ENCODE measurements at places on chromosomes 1 and 21.
A peak's percentile ranks its signal among the peaks of the same experiment; 100 is the strongest.

DNA sequence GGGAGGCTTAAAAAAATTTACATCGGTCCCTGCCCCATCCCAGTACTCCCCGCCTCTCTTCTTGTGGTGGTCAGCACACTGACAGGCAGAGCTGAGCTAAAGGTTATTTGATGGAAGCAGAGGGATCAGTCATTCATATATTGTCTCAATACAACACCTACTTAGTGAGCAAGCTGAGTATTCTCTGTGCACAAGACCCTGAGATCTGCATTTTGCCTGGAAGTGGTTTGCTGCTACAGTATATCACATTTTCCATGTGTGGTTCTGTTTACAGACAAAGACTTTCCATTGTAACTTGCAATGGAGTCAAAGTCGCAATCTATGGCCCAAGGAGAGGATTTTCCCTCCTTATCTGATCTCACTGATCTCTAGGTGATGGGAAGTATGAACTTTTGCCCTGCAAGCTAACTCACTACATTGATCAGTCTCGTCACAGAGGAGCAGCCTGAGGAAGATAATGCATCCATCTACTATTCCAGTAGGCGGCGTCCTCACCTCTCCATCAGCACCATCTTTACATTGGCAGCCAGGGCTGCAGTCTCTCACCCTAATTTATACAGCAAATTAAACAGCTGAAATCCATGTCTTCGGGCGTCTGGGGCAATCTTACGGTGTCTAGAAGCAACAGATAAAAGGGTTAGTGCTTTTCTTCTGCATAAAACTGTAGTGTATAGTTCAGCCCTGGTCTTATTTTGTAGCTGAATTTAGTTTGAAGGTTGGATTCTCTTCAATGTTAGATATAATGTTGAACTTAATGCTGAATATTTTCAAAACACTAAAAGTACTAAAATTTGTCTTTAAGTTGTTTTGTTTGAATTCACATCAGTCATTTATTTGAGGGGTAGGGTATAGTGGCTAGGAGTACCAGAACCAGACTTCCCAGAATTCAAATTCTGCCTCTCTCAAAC lies 3.2 kb upstream of the TRAF5 start:
- DNase-seq: no peak

DNA sequence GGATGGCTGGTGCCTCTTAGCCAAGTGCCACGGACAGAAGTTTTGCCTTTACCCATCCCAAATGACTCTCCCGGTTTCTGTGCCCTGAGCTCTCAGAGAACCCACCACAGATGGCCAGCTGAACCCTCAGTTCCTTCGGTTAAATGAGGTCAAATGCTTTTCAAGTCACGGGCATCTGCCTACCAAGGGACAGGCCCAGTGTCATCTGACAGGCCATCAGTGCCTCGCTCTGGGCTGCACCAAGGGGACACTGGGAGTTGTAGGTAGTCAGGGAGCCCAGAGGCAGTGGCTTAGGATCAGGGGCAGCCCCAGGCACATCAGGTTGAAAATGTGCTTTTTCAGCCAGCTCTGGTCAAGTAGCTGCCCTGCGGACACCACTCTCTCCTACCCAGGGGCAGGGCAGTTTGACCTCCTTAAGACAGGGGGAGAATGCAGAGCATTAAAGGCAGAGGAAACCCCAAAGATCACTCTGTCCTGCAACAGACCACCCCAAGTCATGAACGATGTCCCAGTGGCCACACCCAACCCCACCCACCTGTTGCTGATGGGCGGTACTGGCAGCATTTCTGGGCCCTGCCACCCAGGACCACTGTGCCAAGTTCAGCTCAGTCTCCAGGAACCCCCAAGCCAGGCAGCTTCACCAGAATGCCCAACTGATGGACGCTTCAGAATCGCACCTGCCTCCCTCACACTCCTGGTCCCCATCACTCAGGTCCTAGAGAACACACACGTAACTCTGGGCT lies 60.7 kb downstream of the CASZ1 start:
- DNase-seq: no peak

GRCh38 chr1:62794053-62794452 lies 10.1 kb downstream of the ATG4C start:
- DNase-seq: no peak

- DNase-seq: no peak
Observed at GRCh38 chr1:24142546-24143534, at the start of gene IL22RA1. Gene IL22RA1 (minus strand): TSS chr1:24143140. CDS start chr1:24143082, 58 bp downstream.

DNA sequence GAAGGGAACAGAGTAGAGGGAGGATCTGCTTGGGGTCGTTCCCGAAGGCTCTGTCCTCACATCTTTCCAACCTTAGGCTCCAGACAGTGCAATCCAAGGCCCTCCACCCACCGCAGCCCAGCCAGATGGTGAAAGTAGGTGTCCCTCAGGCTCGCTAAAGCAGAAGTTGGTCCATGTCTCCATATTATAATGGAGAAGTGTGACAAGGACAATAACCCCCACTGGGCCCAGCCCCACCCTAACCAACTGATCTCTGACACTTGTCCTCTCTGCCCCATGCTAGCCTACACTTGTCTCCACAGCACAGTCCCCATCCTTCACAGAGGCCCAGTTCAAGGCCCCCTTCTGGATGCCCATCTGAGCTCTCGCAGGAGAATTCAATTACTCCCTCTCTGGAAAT lies 48.7 kb downstream of the DMAP1 start:
- no peak for DNase-seq

DNA sequence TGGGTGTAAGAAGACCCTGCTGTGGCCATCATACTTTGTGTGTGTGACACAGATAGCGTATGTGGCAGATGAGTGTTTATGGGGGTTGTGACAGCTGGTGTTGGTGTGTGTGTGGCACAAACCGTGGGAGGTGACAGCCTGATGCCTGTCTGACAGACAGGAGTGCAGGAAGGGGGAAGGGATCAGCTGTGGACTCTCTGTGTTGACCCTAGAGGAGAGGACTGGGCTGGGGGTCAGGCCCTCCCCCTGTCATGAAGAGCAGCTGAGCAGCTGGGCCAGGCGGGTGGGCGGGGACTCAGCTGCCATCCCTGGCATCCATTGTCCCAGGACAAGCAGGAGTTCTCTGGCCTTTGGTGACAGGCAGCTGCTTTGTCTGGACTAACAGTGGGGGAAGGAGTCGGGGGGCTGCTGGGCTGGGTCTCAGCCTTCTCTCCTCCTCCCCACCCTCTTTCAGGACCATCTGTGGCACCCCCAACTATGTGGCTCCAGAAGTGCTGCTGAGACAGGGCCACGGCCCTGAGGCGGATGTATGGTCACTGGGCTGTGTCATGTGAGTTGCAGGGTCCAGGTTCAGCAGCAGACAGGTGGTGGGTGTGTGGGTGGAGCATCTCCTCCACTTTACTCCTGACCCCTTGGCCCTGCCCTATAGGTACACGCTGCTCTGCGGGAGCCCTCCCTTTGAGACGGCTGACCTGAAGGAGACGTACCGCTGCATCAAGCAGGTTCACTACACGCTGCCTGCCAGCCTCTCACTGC lies 2.3 kb downstream of the PLK3 start:
- peak; percentile 42 for DNase-seq
